IMR-90 (cell line): ENCODE measurements at places on chromosomes 7 and 10. TPM values are rescaled to one million over a fixed set of nuclear protein-coding genes. Genes with fewer than 3 reads are reported as not detected.
A peak's percentile ranks its signal among the peaks of the same experiment; 100 is the strongest.

The ERVW-1 gene
- not detected in 2 replicates for total RNA-seq

The TFEC gene
- under 0.01 and 0.28 TPM in 2 replicates for total RNA-seq

DNA sequence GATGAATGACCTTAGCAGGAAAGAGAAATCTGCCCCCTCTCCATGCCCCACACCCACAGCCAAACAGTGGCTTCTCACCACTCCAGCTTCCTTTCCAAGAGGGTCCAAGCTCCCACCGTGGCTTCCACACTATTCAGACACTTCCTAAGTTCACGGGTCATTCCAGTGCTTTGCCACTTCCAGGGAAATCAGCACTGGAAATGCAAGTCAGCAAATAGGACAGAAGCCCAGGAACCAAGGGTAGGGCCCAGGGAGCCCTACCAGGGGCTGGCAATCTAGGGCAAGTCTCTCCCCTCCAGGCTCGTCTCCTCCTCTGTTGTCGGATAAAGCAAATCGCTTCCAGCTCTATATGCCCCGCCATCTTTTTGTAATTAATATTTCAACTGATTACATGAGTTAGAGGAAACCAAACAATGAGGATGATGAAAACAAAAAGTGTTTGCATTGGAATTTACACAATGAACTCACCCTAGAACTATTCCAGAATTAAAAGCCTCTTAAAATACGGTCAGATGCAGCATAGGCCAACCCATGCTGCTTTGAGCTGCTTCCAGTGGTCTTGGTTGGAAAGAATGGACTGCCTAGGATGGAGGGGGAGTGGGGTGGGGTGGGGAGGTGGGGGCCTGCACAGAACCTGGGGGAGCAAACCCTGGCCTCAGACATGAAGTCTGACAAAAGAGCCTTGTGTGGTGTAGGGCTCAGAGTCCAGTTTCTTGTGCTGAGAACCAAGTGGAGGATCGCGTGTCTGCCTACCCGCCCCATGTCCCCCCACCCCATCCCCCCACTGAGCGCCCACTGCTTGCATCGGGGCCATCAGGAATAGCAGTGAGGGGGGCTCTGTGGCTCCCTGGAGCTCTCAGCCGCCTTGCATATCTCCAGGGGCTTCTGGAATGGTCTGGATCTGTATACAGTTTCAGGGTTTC is 74.6 kb upstream of the CPXM2 start:
- DNase-seq = no peak
- no peak overlapping the region for H3K4me3 ChIP-seq
- no peaks in the 10 kb centered on the region for H3K27me3 ChIP-seq
- H3K36me3 ChIP-seq = no peaks in the 10 kb centered on the region
- no peak overlapping the region for H3K27ac ChIP-seq

The NUTM2E gene
- not detected in 2 replicates for total RNA-seq

DNA sequence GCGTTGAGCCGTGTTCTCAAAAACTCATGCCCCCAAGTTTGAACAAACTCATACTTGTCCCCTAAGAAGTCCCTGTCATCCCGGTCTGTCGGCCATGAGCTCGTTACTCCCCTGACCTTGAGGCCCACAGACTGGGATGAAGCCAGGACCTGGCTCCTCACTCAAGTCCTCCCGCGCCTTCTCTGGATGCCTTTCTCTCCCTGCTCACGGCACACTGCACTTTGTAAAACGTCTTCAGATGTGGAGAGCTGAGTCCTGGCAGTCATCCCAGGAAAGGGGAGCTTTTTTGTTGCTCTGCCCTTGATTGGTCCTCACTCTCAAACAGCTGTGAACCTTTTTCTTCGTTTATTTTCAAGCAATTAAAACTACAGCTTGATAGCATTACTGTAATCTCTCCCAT is 110.8 kb downstream of the JAZF1 start:
- H3K4me1 ChIP-seq = peaks cover 27% of the 10 kb centered on the region
- peak; percentile 79 for DNase-seq
- H3K4me3 ChIP-seq = no peak overlapping the region
- no peaks in the 10 kb centered on the region for H3K36me3 ChIP-seq
- no peaks in the 10 kb centered on the region for H3K27me3 ChIP-seq

The GIMAP5 gene
- total RNA-seq = not detected in 2 replicates

The IMMP2L gene
- 9.3 and 9.7 TPM in 2 replicates for total RNA-seq
